Suppressor macrophage treated with lipopolysaccharide for 4 hours (primary cell): ENCODE measurements at places on chromosomes 6 and 20.

- DNase-seq, result no peak
These were observed 64.5 kb upstream of the TNFAIP3 start for GRCh38 chr6:137802408-137803182.

DNA sequence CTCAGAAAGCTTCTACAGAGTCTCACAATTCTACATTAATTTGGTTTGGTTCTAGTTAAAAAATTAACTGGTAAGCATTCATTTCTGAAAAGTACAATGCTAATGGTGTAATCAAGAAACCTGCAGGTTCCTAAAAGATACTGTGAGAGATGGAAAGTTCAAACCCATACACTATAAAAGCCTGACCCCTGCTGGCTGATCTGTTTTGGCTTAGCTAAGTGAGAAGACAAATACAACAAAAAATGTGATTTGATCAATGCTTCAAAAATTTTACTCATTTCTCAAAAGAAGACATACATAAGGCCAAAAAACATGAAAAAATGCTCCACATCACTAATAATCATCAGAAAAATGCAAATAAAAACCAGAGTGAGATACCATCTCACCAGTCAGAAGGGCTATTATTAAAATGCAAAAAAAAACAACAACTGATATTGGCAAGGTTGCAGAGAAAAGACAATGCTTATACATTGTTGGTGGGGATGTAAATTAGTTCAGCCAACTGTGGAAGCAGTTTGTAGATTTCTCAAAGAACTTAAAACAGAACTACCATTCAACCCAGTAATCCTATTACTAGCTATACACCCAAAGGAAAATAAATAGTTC, 102.8 kb downstream of the MOXD1 start:
- peak; percentile 51 for DNase-seq

DNA sequence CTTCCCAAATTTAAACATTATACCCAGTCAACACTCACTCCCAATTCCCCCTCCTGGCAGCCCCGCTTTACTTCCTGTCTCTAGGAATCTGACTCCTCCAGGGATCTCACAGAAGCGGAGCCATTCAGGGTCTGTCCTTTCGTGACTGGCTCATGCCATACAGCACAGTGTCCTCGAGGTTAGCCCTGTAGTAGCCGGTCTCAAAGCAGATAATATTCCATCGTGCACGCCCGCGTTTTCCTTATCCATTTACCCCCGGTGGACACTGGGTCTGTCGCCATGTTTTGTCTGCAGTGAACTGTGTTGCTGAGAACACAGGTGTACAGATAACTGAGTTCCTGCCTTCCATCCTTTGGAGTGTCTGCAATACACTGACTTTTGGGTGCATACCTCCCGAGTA, 95.3 kb downstream of the TTLL2 start:
- no peak for DNase-seq

DNA sequence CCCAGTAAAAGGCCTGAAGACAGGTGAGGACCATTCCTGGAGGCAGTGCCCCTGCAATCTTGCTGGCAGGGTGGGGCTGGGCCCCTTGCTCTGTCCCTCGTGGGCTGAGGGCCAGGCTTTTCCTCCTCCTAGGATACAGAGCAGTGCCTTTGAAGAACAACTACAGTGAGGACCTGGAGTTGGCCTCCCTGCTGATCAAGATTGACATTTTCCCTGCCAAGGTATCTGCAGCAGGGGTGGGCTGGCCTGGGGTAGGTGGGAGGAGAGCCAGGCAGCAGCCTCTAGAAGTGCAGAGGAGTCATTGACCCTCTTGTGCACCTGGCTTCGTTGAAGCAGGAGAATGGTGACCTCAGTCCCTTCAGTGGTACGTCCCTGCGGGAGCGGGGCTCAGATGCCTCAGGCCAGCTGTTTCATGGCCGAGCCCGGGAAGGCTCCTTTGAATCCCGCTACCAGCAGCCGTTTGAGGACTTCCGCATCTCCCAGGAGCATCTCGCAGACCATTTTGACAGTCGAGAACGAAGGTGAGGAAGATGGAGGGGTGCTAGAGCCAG, 36.5 kb downstream of the PLCG1 start:
- no peak for DNase-seq

GRCh38 chr6:145863988-145864616, 49.5 kb upstream of the FBXO30 start:
- peak; percentile 60 for DNase-seq

GRCh38 chr20:59948828-59949720, 8.9 kb downstream of the FAM217B start:
- peak; percentile 61 for DNase-seq

DNA sequence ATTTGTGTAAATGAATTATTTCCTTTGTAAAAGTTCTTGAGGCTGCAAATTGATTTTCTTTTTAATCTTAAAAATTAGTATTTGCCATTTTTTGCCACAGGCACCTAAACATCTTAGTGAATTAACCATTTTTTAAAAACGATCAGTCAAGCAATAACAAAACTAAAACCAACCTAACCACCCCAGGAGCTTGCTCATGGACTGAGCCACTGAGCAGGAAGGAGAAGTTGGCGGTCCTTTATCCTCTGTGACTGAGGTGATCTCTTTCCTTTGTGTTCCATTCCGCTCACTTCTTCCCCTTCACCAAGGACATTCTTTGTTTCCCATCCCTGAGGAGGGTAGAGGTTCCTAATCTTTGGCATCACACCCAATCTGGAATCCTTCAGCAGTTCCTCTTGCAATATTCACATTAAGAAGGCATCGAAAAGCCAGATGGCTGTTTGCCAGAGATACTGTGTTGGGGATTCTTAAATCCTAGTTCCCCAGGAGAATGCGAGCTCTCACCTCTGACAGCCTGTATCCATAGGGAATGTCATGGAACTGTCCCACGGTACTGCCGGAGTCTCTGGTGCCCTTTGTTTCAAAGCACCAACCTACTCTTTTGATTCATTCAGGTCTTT, 30.5 kb downstream of the RPRD1B start:
- no peak for DNase-seq

DNA sequence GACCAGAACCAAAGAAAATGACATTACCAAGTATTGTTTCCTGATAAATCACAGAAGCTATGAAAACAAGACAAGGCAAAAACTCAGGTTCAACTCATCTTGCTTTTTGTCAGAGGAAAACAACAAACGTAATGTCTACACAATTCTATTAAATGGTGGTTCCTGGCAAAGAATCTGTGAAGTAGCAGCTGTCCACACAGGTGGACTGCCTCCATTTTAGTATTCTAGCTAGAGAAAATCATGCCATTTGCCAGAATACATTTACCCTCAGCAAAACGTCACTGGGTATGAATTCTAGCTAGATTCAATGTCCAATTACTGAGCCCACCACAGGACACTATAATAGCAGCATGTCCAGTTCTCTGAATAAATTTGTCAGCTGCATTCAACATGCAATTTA, 125.4 kb downstream of the ADGRB3 start:
- DNase-seq, result no peak

- DNase-seq, result no peak
These were observed 177.8 kb downstream of the EDN1 start for GRCh38 chr6:12467706-12468670.

- no peak for DNase-seq
These were observed 9.9 kb downstream of the NRN1 start for GRCh38 chr6:5996714-5997419.

GRCh38 chr6:35933844-35934243, 12.9 kb upstream of the SRPK1 start:
- DNase-seq, result no peak

DNA sequence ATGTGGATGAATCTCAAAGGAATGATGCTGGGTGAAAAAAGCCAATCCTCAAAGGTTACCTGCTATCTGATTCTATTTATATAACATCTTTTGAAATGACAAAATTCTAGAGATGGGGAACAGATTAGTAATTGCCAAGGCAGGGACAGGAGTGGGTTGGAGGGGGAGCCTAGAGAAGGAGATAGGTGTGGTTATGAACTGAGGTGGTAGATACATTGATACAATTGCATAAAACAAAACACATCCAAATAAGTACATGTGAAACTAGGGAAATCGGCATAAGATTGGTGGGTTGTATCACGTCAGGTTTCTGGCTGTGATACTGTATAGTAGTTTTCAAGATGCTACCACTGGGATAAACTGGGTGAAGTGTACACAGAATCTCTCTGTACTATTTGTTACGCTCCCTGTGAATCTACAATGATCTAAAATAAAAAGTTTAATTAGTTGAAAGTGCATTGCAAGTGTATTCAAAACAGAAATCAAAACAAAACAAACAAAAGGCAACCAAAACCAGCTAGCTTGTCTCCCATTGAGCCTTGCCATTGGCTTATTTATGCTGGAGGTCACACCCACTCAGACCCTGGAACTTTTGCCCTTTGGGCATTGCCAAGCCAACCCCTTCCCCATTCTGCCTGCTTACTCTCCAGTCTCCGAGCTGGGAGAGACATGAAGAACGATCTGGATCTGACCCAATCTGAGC, 27.8 kb downstream of the PPP1R16B start:
- no peak for DNase-seq

- no peak for DNase-seq
These were observed 69.2 kb downstream of the MRPL14 start for GRCh38 chr6:44057931-44058616.

DNA sequence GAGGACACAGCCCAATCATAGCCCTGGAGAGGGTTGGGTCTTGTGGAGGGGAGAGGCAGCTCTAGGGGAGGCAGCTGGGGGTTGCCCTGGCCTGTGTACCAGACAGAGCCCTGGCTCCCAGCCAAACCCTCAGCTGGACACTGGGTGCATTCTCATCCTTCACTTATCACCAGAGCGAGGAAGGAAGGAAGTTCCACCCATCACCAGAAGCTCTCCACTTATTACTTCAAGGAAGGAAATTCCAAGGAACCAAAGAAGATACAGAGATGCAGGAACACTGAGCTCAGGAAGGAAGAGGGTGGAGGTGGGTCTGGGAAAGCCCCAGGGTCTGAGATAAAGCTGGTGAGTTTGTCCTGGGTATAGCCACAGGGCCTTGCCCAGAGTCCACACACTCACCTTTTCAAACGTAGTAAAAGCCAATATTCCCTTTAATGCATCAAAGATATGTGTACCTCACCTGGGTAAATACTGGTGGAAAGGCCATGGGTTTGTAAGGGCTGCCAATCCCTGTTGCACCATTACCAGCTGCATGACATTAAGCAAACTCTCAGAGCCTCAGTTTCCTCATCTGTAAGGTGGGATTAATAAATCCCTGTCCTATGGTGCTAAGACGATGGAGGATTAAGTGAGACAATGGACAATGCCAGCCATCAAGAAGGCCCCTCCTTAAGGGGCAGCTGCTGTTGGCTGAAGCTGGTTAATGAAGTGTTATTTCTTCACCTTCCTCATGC, 109.7 kb upstream of the NAA20 start:
- DNase-seq, result peak; percentile 54

DNA sequence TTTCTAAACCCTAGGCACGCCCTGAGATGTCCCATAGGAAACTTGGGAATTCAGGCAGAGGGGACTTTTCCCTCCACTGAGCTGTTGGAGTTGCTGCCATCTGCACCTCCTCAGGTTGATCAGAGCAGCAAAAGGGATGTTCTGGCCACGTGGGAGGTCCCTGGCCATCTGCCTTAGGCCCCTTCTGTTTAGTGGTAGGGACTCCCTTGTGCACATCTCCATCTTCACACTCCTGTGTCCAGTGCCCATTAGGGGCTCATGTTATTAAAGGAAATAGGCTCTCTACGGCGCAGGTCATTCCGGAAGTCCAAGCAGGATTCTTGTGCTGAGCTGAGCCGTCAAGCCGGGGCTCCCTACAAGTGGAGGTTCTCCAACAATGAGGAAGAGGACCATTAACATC, 237.8 kb upstream of the RIN2 start:
- no peak for DNase-seq

DNA sequence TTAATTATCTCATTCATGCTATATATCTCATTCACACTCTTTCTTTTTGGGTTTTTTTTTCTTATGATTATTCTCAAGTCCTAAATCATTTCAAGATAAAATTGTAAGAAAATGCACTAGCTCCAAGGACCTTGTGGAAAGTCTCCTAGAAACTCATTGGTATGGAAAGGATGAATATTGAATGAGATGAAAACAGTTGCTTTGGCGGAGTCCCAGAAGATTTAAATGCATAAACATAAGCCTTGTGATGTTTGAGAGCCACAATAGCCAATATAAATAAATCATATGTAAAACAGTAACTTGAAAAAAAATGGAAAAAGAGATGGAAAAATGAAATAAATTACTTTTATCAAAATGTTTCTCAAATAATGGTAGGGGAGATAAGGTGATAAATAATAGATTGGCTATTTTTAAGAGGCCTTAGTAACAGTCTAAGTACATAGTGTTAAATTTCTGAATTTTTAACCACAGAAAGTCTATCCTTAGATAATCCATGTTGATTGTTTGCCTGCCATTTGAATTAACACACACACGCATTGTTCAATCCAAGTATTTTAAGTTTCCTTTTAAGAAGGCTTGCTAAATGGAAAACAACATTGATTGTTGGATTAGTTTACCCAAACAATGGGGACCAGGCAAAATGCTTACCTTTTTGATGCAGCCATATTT, 81.1 kb upstream of the CD2AP start:
- no peak for DNase-seq
